ENCODE measurements at places on chromosomes 1 and 21. TPM values are rescaled to one million over a fixed set of nuclear protein-coding genes. Genes with fewer than 3 reads are reported as not detected.

The A3GALT2 gene
- total RNA-seq: not detected

The FCRLA gene
- not detected for total RNA-seq

The ADORA1 gene
- total RNA-seq: 46.0 TPM

The OR2AK2 gene
- not detected for total RNA-seq

All from Caco-2 (cell line).